ENCODE measurements at places on chromosomes 3 and 15. TPM values are rescaled to one million over a fixed set of nuclear protein-coding genes. Genes with fewer than 3 reads are reported as not detected.

The PIK3CB gene
- total RNA-seq = 18.8 TPM

The ECE2 gene
- not detected for total RNA-seq

The GMPS gene
- total RNA-seq = 147 TPM

DNA sequence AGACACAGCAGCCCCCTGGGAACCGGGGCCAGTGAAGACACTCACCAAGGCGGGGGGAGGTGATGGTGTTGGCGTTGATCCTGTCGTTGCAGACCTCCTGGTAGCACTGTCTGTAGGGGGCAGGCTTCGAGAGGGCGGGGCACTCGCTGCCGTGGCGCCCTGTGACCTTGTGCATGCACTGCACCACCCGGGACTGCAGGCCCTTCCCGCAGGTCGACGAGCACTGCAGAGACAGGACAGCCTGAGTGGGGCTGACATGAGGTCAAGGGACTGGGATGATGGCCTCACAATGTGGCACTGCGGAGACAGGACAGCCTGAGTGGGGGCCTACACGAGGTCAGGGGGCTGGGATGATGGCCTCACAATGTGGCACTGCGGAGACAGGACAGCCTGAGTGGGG lies 242.8 kb upstream of the LYSMD4 start:
- no peak for DNase-seq

- no peak for DNase-seq
These were observed 115.0 kb downstream of the RAP2B start for GRCh38 chr3:153277029-153277428.

- no peak for DNase-seq
These were observed 54.0 kb downstream of the RUBCN start for GRCh38 chr3:197682713-197683112.

DNA sequence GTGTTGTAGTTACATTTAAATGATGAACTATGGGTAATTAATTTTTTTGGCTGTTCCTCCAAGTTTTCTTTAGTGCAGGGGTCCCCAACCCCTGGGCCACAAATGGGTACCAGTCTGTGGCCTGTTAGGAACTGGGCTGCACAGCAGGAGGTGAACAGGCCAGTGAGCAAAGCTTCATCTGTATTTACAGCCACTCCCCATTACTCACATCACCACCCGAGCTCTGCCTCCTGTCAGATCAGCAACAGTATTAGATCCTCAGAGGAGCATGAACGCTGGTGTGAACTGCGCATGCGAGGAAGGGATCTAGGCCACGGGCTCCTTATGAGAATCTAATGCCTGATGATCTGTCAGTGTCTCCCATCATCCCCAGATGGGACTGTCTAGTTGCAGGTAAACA lies 75.9 kb upstream of the RPL35A start:
- no peak for DNase-seq

Data from activated T-cell treated with anti-CD3 and anti-CD28 coated beads, Interleukin-2, amount 50 U/mL, for 72 hours (primary cell).